GM04504 (cell line): ENCODE measurements at places on chromosomes 7 and 10.

DNA sequence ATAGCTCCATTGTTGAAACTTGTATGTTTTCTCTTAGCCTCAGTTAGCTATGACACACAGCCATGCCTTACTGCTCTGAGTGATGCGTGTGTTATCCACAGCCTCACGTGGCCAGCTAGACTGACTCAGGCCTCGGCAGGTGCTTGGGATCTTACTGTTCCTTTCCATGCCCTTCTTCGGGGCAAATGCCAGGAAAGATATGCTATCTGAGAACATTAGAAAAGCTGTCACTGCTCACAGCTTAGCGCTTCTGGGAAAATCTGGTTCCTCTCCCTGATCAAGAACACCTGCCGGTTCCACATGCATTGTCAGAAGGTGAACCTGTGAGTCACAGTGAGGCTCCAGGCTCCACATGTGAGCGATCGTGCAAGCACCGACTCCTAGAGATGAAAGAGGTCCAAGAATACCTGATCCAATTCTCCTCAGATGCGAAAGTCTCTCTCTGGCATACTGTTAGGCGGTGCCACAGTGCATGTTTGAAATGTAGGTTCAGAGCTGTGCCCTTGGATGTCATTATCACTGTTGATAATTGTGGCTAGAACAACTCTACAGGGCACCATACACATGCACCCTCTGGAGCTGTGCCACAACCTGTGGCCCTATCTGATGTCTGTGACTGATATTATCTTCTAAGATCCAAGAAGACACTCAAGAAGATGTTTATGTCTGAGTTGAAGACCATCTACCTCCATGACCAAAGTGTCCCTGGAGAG, 247.8 kb upstream of the IGFBP3 start:
- DNase-seq: no peak

- DNase-seq: no peak
Measured at GRCh38 chr10:29874606-29875269, 184.6 kb downstream of the JCAD start.

GRCh38 chr10:21260066-21260465, 265.4 kb downstream of the SKIDA1 start:
- no peak for DNase-seq

DNA sequence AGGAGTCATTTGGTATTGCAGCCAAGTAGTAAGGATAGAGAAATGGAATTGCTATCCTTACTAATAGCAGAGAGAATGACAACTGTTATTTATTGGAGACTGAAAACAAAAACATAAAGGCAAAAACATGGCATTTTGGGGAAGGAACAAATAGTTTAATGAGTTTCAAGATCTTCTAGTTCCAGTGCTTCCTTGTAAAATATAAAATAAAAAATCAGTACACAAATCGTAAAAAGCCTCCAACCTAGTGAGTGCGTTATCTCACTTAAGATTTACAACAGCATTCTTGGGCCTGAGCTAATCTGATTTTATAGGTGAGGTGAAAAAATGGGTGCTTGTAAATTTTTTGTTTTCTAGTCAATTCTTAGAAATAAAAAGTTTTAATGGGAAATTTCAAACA, 3.3 kb downstream of the RBM33 start:
- no peak for DNase-seq

- DNase-seq: no peak
Measured at GRCh38 chr10:126955396-126955795, 50.2 kb downstream of the DOCK1 start.

- DNase-seq: no peak
Measured at GRCh38 chr10:75375838-75376237, 25.7 kb downstream of the ZNF503 start.

GRCh38 chr7:44388089-44388970, 62.9 kb upstream of the CAMK2B start:
- DNase-seq: no peak

DNA sequence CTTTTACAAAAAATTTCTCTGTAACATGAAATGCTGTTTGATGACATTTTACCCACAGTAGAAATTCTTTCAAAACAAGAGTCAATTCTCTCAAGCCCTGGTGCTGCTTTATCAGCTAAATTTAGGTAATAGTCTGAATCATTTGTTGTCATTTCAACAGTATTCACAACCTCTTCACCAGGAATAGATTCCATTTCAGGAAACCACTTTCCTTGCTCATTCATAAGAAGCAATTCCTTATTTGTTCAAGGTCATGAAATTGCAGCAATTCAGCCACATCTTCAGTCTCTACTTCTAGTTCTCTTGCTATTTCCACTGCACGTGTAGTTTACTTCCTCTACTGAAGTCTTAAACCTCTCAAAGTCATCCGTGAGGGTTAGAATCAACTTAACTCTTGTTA, 14.1 kb downstream of the STAG3 start:
- DNase-seq: no peak

GRCh38 chr10:17712717-17713471, 39.1 kb upstream of the TMEM236 start:
- DNase-seq: no peak

DNA sequence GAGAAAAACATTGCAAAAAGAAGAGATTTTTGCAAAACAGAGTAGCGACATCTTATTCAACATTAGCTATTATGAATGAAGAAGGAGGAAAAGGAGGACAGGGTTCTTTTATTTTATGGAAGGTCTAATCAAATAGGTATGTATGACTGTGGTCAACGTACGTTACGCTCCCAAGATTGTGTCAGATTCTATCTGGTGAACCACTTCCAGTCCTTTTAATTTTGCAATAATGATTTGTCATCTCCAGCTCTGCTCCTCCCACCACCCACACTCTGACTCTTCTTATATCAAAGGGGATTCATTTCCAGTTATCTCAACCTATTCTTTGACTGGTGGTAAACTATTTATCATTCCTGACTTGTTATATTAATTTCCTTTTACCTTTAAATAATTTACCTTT, 259.9 kb downstream of the CACNA2D1 start:
- DNase-seq: peak; percentile 29

GRCh38 chr10:129335942-129336341, 131.1 kb upstream of the MGMT start:
- DNase-seq: no peak

DNA sequence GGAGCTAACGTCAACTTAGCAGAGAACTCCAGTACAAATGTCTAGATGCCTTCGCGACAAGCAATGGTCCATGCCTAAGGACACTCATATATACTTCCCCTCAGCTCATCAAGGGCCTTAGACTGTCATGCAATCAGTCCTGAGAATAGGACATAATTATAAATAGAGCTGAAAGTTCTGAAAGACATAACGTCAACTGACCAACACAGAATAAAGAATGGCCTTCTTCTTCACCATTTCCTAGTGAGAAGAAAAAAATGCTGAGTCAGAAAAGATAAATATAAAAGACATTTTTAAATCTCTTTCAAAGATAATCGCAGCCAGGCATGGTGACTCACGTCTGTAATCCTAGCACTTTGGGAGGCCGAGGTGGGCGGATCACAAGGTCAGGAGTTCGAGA, 83.2 kb downstream of the ARMH3 start:
- no peak for DNase-seq

DNA sequence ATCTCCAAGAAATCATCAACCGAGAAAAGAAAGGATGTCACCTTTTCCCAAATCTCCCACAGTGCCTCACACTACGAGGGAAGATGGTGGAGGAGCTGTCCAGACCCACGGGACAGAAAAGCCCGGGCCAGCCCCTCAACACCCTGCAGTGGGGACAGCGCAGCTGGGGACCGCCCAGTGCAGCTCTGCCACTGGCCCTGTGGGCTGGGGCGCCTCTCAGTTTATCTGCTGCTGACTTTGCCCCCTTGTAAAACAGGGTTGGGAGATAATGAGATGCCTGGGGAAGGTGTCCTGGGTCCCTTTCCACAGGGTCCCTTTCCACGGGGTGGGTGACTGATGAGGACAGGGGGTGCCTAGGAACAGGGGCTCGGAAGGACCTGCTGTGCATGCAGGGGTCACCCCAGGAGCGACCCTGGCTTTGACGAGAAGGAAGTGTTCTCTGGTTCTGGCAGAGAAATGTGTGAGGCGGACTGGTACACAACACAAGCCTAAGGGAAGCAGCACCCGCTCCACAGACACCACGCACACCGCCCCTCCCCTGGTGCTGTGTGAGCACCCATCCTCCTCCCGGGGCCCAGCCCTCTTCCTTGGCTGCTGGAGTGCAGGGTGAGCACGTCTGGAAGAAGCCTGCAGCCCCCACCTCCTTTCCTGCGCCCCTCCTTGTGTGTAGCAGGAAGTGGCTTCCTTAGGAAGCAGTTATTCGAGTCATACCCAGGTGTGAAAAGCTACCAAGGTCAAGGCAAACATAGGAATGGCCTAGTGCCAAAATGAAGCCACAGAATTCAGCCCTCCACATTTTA, 339.9 kb downstream of the DNAJB6 start:
- no peak for DNase-seq

DNA sequence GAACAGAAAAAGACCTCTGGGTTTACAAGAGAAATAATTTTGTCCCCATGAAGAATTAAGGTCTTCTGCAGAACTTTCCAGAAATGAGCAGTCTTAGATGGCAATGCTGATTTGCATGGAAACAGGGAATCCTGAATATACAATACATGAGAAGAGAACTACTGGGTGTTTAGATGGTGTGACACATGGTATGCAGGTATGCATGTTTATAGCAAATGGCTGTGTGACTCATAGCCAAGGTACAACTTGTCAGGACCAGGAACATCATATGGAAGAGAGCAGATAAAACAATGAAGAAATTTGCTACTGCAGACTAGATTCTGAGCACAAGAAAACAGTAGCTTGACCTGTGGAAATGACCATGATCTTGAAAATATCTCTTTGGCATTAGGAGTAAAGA, 907.8 kb downstream of the GATA3 start:
- DNase-seq: no peak

DNA sequence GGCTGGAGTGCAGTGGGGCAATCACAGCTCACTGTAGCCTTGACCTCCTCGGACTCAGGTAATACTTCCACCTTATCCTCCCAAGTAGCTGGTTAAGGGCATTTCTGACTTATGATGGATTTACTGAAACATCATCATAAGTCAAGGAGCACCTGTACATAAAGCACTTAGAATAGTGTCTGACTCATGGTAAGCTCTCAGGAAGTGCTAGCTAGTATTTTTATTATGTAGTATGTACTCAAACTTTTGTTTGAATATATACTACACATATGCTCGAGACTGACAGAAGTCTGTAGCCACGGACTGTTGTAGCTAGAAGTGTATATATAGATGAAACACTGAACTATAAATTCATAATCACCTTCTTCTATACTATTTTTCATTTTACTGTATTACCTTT, 107.5 kb upstream of the DNAJB12 start:
- no peak for DNase-seq

DNA sequence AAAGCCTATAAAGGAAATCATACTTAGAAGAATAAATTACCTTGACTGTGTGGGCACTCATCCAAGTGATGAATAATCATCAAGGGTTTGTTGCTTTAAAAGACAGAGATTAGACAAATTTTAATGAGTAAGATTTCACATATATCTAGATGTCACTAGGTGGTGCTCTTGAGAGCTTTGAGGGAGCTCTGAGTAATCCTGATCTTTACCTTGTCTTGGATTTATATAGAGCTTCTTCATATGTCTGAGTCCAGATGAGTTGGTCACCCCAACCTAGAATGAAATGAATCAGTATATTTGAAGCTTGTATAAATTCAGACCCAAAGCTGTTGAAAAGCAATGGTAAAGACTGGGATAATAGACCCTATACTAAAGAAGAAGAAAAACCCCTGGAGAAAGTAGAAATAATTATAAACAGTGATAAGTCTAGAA, 3.7 kb downstream of the AGR2 start:
- peak; percentile 30 for DNase-seq

DNA sequence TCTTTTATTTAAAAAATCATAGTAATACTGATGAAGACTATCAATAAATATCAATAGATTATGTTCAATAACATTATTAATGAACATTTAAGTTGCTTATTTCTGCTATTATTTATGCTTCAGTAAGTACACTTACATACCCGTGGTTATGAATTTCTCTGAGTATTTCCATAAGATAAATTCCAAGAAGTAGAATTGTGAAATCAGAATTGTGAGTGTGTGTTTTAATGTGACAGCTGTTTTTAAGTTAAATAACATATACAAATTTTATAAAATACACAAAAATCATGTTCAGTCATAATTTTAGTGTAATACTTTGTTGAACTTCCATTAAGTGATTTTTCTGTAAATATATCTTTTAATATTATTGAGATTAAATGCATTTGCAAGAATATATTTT, 37.5 kb upstream of the SEMA3E start:
- DNase-seq: no peak

- no peak for DNase-seq
Measured at GRCh38 chr10:14820010-14820774, 17.6 kb downstream of the CDNF start.

GRCh38 chr7:96183163-96183670, 138.7 kb downstream of the SLC25A13 start:
- no peak for DNase-seq

DNA sequence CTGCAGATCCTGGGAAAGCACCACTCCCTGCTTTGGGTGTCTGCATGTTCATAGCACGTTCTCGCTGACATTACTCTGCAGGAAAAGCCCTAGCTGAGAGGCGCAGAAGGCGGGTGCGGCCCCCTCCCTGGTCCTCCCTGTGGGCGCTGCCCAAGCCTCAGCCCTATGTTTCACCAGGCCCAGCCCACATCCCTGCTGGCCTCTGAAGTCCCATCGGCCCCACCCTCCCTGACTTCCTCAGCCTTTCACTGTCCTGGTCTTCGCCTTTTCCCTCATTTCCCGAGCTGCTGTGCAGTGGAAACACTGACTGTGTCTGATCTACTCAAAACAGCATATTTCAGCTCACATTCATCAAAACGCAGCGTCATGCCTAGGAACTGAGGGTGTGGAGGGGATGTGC, 36.3 kb upstream of the DIP2C start:
- no peak for DNase-seq

- DNase-seq: no peak
Measured at GRCh38 chr7:99731638-99732374, 3.2 kb downstream of the CYP3A7 start.

- DNase-seq: peak; percentile 99
Measured at GRCh38 chr10:89351780-89352597, 24.2 kb downstream of the IFIT3 start.

- no peak for DNase-seq
Measured at GRCh38 chr10:17533731-17534130, 79.3 kb upstream of the ST8SIA6 start.
